ENCODE measurements at places on chromosomes 3 and 15.

GRCh38 chr3:9862391-9863057 is 17.5 kb downstream of the CIDEC start:
- no peak for DNase-seq

DNA sequence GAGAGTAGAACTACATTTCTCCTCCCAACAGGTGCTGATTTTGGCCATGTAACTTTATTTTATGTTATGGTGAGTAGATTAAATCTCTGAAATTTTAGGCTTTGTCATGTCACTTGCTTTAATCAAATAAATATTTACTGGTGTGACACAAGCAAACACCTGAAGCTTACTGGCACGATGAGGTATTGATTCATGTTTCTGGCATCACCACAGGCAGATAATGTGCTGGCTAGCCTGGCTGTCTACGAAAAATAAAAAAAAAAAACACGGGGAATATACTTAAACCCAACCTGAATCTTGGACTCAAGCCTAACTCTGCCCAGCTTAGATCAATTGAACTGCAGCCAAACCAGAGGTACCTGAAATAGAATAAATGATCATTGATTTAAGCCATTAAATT is 65.6 kb upstream of the CADM2 start:
- DNase-seq = no peak

DNA sequence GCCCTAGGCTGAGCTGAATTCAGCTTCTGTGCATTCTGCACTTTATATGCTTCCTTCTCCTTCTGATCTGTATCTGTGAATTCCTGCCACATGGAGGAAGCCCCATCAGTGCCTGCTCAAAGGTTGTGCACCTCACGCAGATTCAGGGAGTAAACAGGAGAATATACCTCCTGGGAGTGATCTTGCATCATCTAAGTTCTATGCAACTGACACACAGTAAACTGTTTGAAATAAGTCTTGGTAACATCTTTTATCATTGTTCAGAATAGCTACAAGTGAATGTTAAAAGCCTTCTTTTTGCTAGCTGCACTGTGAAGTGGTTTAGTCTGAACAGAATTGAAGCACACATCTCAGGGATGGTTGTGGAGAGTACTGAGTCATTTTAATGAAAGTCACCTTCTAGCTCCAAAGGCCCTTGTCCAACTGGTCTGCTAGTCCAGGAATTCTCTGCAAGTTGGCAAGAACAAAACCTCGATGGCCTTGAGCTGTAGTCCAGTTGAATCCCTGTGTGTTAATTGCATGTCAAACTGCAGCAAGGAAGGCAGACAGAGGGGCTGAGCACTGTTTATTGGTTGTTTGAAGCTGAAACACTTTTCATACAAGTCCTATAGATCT is 215.0 kb downstream of the WNT5A start:
- no peak for DNase-seq

GRCh38 chr15:80920271-80920699 is 69.3 kb downstream of the MESD start:
- DNase-seq = no peak

GRCh38 chr15:35992791-35993190 is 446.8 kb upstream of the DPH6 start:
- DNase-seq = no peak

GRCh38 chr3:138498991-138499390 is 64.6 kb downstream of the ESYT3 start:
- DNase-seq = no peak

- DNase-seq = no peak
Measured at GRCh38 chr3:186208296-186208989, 99.6 kb upstream of the ETV5 start.

GRCh38 chr3:168453623-168454022 is 357.9 kb upstream of the GOLIM4 start:
- DNase-seq = no peak

GRCh38 chr3:44318891-44319311 is 19.7 kb upstream of the TCAIM start:
- DNase-seq = no peak

- DNase-seq = no peak
Measured at GRCh38 chr3:172148241-172148640, 108.9 kb downstream of the FNDC3B start.

DNA sequence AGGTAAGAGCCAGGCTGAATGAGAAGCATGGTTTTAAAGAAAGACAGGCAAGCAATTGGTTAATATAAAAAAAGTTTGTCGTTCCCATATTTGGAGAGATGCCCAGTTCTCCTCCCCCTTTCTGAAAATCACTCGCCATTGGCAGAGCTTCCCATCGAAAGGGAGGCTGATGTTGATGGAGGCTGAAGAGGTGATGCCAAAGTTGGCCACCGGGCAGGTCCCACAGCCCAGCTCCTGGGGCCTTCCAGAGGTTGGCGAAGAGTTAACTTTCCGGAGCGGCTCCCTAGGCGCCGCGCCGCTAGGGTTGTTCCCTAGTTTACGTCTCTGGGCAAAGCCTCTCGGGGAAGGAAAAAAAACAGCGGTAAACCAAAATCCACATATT is 793 bp downstream of the PCOLCE2 start:
- DNase-seq = no peak

GRCh38 chr15:72237853-72238224 is 6.8 kb upstream of the PKM start:
- DNase-seq = no peak

GRCh38 chr15:100520132-100520921 is 8.4 kb downstream of the CERS3 start:
- no peak for DNase-seq

GRCh38 chr3:16865335-16865734 is 19.4 kb upstream of the PLCL2 start:
- DNase-seq = no peak

DNA sequence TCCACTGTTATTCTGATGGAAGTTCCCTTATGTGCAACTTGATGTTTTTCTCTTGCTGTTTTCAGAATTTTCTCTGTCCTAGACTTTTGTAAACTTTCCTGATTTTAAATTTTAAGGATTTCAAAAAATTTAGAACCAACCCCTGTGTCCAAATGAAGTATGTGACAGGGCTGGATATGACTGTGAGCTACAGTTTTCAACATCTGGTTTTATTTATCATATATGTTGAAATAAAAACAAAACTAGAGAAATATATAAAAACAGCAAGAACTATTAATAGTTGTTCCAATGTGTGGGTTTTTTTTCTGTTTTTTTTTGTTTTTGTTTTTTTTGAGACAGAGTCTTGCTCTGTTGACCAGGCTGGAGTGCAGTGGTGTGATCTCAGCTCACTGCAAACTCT is 47.4 kb upstream of the PSMD6 start:
- DNase-seq = no peak

GRCh38 chr3:169305460-169305859 is 358.1 kb downstream of the MECOM start:
- no peak for DNase-seq

DNA sequence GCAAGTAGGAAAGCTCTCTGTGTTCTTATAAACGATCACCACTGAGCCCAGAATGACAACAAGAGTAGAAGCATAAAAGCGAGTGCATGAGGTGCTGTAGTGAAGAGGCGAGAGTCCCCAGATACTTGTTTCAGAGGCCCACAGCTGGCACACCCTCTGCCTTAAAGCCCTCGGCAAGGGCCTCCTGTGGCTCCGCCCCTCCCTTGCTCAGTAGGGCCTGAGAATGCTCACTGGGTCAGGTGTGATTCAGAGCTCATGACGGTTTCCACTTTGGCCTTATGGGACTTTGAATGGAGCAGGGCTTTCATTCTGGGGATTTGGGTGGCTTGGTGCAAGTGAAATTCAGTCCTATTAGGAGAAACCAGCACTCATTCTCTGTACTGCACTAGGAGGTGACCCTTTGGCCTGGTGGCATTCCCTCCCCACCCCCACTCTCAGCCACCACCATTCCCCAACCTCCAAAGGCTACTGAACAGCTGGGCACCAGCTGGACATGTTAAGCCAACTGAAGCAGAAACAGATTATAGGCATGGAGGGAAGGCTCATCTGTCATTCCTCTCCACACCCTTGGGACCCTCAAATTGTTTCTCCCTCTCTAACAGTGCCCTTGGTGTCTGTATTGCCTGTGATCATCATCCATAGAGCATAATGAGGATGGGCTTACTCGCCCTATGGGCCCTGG is 109.6 kb upstream of the CTDSPL start:
- DNase-seq = no peak

- DNase-seq = no peak
Measured at GRCh38 chr3:184011937-184012889, 5.5 kb downstream of the ABCC5 start.

DNA sequence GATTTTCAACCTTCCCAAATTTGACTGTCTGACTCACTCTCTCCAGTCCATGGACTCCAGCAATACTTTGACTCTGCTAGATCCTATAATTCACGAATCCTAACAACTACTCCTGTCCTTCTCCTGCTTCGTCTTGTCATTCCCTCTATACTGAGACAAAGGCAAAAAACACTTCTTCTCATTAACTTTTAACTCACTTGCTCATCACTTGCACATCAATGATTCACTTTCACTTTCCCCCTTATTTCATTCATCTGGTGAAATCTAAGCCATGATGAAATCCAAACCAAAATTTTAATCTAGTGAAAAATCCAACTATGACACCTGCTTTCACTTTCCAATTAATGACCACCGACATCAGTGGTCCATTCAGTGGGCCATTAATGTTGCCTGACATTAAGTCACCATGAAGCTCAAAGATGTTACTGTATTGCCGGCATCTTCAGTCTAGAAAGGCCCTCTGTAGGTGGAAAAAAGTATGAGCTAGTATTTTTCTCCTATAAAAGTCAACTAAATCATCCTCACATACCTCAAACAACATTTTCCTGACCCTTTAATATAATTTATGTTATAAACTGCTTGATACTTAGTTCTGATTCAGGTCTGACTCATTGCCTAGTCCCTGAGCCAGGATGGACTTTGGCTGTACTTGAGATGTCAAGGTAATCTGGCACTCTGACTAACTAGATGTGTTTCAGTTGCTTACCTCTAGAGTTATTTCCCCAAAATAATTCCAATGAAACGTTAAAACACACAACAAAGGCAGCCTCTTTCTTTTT is 158.6 kb downstream of the CNTN6 start:
- no peak for DNase-seq

DNA sequence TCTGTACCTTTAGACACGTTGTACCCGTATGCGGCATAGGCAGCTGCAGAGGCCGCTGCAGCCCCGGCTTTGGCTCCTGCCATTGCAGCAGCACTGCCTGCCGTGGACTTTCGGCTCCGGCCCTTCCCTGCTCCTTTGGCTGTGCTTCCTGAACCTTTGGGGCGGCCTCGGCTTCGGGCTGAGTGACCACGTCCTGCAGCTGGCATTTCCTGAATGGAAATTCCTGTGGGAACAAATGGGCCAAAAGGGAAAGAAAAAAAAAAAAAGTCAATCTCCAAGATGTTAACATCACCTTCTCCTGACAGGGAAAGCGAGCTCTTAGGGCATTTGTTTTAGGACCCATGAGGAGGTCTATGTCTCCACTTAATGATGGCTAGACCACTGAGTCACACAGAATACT is 29.6 kb downstream of the CHAC1 start:
- DNase-seq = no peak

DNA sequence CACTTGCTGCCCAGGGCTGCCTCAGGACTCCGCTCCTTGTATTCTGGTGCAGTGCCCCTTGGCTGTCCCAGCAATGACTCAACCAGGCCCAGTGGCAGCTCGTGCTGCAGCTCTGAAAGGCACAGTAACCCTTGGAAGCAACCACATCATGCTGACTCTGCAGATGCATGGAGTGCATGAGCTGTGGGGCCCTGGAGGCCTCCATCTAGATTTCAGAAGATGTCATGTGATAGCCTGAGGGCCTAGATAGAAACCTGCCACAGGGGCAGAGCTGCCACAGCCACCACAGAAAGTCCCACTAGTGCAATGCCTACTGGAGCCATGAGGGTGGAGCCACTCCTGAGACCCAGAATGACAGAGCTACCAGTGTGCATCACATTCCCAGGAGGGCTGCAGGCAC is 117.1 kb upstream of the SMAD3 start:
- DNase-seq = no peak

DNA sequence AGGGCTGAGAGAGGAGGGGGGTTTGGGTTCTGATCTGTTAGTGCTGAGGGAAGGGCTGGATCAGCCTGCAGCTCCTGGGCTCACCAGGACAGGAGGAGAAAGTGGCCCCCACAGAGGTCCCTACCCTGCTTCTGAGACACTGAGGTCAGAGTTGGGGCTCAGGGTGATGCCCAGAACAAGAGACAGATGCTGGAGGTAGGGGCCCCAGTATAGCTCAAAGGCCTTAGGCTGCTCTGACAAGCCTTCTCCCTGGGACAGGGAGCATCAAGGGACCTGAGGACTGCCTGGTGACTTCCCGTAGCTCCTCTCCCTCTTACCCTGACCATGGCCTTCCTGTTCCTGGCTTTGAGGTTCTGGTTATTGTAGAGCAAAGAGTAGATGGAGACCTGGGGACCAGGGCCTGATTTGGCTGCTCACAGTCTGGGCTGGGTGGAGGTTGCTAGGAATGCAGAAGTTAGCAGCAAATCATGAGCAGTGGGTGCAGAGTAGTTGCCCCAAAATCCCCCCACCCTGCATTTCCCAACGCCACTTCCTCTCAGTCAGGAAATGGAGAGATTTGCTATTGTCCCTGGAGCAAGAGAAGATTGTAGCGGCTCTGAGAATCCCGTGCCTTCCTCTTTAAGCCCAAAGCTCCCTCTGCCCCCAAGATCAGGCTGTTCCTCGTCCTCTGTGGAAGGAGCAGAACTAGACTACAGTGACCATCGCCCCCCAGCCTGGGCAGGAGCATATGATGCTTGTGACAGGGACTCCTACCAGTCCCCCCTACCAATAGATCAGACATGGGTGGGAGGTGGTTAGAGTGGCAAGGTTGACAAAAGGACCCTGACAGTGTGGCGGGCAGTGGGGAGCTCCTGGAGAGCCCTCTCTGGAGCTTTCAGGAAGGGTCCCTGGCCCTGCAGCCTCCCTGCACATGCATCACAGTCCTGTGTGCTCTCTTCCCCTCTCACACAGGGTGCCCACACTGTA is 47.4 kb upstream of the SEC22A start:
- DNase-seq = no peak

- DNase-seq = no peak
Measured at GRCh38 chr15:38508647-38509046, 54.7 kb downstream of the FAM98B start.

DNA sequence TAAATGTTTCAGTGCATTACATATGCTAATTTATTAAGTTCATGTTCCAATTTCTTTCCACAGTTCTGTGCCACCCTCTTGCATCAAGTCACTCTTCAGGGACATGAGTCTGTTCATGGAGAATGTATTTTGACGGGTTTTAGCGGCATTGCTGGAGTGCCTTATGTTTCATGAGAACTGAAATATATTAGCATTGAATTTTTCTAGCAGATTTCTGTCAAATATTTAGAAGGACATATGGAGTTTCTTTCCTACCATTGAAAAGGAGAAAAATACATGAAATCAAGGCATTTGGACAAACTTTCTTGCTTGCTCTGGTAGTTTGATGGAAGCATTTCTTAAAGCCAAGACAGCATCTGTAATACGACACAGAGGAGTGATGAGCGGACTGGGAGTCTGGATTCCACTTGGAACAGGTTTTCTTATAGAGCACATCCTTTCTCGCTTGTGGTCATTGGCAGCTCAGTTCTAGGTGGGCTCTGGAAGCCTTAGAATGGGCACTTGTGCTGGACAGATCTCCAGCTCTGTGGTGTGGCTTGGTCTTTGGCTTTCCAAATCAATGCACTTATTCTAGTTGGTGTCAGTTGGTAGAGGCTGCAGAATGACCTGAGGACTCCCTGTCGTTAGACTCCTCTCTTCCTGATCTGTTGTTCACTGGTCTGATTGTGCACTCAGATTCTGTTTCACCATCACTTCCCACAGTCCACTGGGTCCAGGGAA is 84.6 kb upstream of the EIF1B start:
- DNase-seq = no peak
